CD4-positive, alpha-beta T cell (primary cell): ENCODE measurements at places on chromosomes 7 and 10. TPM values are rescaled to one million over a fixed set of nuclear protein-coding genes. Genes with fewer than 3 reads are reported as not detected.
A peak's percentile ranks its signal among the peaks of the same experiment; 100 is the strongest.

DNA sequence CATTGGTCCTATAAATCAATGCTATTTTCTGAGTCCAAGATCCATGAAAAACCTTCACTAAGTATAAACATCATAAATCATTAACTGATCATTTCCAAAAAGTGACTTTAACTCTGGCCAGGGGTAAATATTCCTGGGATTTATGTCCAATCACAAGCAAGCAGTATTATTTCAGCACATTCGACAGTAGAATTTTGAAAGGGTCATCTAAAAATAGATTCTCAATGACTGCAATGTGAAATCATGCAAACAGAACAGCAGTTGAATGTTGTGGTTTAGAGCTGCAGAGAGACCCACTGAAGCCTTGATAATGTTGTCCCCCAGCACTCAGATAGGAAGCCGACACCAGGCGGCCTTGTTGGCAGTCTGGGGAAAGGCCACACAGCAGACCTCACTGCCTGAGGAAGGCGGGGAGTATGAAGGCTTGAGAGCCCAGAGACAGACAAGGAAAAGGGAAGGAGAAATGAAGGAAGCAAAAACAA, 38.1 kb downstream of the FAM107B start:
- H3K4me1 ChIP-seq, result no peaks in the 10 kb centered on the region
- no peak for DNase-seq
- H3K36me3 ChIP-seq, result no peaks in the 10 kb centered on the region
- H3K27ac ChIP-seq, result no peak overlapping the region
- H3K4me3 ChIP-seq, result no peak overlapping the region

GRCh38 chr7:27243340-27244163, 950 bp downstream of the EVX1 start:
- peaks cover 97% of the 10 kb centered on the region for H3K27me3 ChIP-seq
- no peak overlapping the region for H3K4me3 ChIP-seq
- no peak overlapping the region for H3K27ac ChIP-seq
- H3K36me3 ChIP-seq, result no peaks in the 10 kb centered on the region
- peaks cover 36% of the 10 kb centered on the region for H3K4me1 ChIP-seq
- DNase-seq, result no peak

- H3K4me3 ChIP-seq, result peak overlapping the region; percentile 56
- peak; percentile 79 for DNase-seq
- H3K36me3 ChIP-seq, result peaks cover 92% of the 10 kb centered on the region
- peaks cover 28% of the 10 kb centered on the region for H3K4me1 ChIP-seq
- peak overlapping the region; percentile 63 for H3K27ac ChIP-seq
These were observed 15.6 kb downstream of the PDAP1 start for GRCh38 chr7:99392659-99393354.

DNA sequence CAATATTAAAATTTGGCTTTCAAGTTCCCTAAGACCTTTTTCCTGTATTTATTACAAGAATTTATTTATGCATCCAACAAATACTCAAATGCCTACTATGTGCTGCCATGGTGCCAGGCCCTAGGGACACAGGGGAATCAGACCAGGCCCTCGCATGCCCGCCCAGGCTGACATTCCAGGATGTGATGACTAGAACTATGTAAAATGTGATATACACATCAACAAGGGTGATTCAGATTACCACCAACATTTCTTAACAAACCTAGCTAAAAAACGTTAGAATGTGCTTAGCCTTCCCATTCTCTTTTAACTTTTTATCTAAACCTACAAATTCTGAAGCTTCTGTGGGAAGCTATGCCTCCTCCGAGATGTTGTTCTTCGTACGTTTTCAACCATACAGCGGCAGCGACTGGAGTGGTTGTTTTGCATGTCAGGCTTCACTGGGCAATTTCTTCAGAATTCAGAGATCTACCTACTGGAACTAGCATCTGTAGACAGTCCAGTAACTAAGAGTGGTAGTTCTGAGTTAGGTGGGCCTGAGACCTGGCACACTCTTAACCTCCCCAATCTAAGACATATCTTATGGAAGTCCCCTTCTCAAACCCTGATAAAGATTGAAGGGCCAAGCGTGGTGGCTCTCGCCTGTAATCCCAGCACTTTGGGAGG, 22.1 kb downstream of the GNA12 start:
- H3K36me3 ChIP-seq, result peaks cover 2% of the 10 kb centered on the region
- no peak overlapping the region for H3K27ac ChIP-seq
- H3K4me1 ChIP-seq, result peaks cover 3% of the 10 kb centered on the region
- no peak overlapping the region for H3K4me3 ChIP-seq
- no peaks in the 10 kb centered on the region for H3K27me3 ChIP-seq

DNA sequence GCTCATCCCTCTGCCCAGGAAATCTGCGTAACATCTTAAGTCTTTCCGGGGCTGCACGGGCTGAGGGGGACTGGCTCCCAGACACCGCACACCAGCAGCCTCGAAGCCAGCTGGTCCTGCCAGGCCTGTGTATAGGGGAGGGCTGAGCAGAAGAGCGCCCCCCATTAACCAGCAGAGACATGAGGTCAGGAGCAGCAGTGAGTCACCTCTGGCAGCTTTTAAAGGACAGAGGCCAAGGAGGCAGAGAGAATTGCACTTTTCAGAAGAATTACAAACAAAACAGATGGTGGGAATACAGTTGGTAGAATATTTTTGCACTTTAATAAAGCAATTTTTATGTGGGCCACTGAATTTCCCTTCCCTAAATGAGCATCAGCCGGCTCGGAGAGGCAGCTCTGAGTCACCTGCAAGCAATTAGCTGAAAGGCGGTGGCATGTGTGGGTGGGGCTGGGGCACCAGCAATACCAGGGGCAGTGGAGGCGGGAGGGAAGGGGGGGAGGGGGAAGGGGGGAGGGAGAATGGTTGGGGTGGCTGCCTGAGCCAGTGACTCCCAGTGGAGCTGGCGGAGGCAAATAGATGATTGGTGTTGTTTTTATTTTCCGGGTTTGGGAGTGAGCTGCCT, 39.1 kb downstream of the GOLGA7B start:
- no peak overlapping the region for H3K4me3 ChIP-seq
- no peak overlapping the region for H3K27ac ChIP-seq
- H3K4me1 ChIP-seq, result no peaks in the 10 kb centered on the region
- DNase-seq, result no peak
- no peaks in the 10 kb centered on the region for H3K36me3 ChIP-seq
- H3K27me3 ChIP-seq, result no peaks in the 10 kb centered on the region

The VGF gene
- total RNA-seq, result not detected

DNA sequence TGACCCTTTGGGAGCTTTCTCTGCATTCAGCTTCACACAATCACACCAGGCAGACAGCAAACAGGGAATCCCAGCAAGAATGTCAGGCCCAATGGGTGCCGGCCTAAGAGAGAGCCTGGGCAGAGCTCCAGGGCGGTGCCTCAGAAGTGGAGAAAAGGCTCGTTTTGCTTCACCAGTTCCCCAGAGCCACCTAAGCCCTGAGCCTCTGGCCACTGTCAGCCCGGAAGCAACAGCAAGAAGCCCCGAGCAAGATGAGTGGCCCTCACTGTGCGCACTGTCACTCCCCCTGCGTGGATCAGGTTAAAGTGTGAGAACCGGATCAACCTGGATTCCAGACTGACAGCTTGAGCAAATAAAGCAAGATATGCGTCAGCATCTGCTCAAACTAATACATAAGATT, 14.7 kb downstream of the CNPY1 start:
- H3K4me1 ChIP-seq, result peaks cover 13% of the 10 kb centered on the region
- H3K27ac ChIP-seq, result no peak overlapping the region
- H3K36me3 ChIP-seq, result no peaks in the 10 kb centered on the region
- no peak overlapping the region for H3K4me3 ChIP-seq

GRCh38 chr10:21481407-21481806, 44.1 kb downstream of the SKIDA1 start:
- no peaks in the 10 kb centered on the region for H3K4me1 ChIP-seq
- no peaks in the 10 kb centered on the region for H3K27me3 ChIP-seq
- H3K27ac ChIP-seq, result no peak overlapping the region
- no peaks in the 10 kb centered on the region for H3K36me3 ChIP-seq
